Spinal cord (tissue), 10 donors: ENCODE measurements at places on chromosomes 16 and 17.

GRCh38 chr16:27365142-27366089 is 36.6 kb upstream of the IL21R start:
- DNase-seq = no peak

DNA sequence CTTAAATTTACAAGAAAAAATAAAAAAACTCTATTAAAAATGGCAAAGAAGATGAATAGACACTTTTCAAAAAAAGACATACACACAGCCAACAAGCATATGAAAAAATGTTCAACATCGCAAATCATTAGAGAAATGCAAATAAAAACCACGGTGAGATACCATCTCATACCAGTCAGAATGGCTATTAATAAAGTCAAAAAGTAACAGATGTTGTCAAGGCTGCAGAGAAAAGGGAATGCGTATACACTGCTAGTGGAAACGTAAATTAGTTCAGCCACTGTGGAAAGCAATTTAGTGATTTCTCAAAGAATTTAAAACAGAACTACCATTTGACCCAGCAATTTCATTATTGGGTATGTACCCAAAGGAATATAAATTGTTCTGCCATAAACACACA is 31.4 kb downstream of the CAPNS2 start:
- DNase-seq = no peak

DNA sequence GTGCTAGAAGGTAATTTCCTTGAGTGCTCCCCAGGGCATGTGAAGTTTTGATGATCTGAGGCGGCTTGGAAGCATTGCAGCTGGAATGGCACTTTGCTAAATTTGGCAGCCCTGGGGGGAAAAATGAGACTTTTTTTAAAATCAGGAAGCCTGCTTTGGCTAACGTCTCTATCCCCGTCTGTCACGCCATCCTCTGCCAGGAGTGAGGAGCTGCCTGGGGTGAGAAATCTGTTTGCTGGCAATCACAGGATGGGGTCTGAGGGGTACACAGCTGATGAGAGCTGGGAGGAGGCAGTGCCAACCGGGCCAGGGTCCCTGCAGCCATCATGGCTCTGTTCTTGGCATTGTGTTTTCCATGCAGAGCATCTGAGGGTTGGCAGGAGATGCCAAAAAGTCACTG is 2.0 kb downstream of the ABCC12 start:
- peak; percentile 95 for DNase-seq

GRCh38 chr16:50326835-50327465 is 41.8 kb downstream of the BRD7 start:
- no peak for DNase-seq

GRCh38 chr17:17172990-17173389 is 33.1 kb downstream of the PLD6 start:
- DNase-seq = no peak

GRCh38 chr16:53743149-53743566 is 39.2 kb downstream of the FTO start:
- DNase-seq = no peak

GRCh38 chr17:46854515-46854914 is 3.1 kb downstream of the WNT9B start:
- no peak for DNase-seq
